Stimulated activated naive CD8-positive, alpha-beta T cell treated with anti-CD3 and anti-CD28 coated beads, Interleukin-15, Interleukin-2, amounts not matched to agents 100 U/mL and 50 U/mL, for 24 hours (primary cell): ENCODE measurements at places on chromosomes 3 and 15.
A peak's percentile ranks its signal among the peaks of the same experiment; 100 is the strongest.

- no peak for DNase-seq
These were observed 746.8 kb upstream of the LMCD1 start for GRCh38 chr3:7754653-7755441.

- DNase-seq, result peak; percentile 76
These were observed at the start of gene UBE2Q2 for GRCh38 chr15:75842722-75843677. Gene UBE2Q2 (plus strand): TSS chr15:75843447. CDS start chr15:75843667, 220 bp downstream.

DNA sequence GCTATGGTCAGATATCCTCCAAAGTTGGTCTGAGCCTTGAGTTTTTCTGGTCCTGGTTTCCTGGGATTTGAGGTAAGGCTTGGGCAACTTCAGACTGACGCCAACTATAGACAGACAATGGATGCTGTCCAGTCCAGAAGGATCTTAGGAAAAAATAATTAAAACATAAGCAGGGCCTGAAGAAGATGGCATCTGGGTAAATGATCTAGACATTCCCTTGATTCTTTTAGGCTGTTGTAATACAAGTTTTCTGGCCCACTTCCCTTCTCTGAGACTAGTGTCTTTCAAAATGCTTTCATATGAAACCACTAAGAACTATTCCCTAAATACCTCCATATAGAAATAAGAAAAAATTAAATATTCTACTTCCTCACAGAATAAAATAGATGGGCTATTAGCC lies 47.7 kb upstream of the PLXND1 start:
- DNase-seq, result no peak

- DNase-seq, result no peak
These were observed 45.5 kb downstream of the SATB1 start for GRCh38 chr3:18379647-18380046.

DNA sequence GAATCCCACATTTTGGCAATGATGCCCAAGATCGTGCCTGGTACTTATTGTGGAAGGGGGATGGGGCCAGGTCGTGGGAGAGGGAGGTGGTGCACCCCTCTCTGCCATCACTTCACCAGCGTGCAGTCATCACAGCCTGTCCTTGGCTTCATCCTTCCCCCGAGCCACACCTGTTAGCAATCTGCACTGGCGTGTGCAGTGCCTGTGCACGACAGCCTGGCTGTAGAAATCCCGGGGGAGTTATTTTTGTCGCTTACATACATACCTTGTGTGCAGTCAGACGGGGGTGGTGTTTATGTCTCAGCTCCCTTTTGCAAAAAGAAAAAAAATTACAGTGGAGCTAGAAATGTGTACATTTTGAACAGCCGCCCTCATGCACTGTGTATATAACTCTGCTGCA lies 216.0 kb downstream of the TLE3 start:
- DNase-seq, result peak; percentile 21

DNA sequence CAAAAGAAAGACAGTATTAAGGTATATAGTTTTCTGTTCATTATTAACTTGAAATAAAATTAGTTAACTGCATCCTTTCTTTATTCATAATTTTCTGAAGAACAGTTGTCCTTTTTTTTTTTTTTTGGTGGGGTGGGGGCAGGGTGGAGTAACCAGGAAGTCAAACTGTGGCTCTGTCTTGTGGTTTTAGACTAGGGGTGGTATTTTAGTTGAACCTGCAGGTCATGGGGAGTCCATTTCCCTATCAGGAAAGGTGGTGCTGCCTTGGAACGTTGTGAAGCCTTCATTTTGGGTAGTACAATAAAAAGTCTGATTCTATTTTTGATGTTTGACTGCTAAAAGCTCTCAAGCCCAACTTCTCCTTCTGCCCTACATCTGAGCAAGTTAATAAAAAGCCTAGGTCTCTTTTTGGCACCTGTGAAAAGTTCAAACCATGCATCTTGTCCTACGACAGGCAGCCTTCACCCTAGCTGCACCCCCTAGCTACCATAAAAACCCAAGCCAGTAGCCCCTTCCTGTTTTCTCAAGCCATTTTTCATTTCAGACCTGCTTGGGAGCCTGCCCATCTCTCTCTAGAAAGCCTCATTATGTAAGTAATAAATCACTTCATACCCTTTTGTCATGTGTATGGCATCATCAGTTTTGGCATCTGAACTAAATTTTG lies 31.2 kb upstream of the RIOX2 start:
- no peak for DNase-seq

DNA sequence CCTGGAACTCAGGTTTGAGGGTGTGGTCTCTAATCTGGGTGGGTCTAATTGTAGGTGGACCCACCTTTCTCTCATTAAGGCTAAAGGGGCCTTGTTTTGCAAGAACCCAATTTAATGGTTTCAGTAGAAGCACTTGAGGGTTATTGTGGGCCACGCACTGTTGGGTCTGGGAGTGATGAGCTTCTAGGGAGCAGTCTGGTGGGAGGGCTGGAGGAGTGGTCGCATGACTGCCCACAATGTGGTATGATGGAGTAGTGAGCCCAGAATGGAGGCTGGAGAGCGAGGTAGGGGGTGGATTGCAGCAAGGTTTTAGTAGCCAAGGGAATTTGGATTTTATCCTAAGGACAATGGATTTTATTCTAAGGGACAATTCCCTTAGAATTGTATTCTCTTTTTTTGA lies 2.7 kb downstream of the TATDN2 start:
- no peak for DNase-seq
